ENCODE measurements at places on chromosomes 4 and X. TPM values are rescaled to one million over a fixed set of nuclear protein-coding genes. Genes with fewer than 3 reads are reported as not detected.
A peak's percentile ranks its signal among the peaks of the same experiment; 100 is the strongest.

Gene NPY2R
- total RNA-seq: 11.4 TPM

DNA sequence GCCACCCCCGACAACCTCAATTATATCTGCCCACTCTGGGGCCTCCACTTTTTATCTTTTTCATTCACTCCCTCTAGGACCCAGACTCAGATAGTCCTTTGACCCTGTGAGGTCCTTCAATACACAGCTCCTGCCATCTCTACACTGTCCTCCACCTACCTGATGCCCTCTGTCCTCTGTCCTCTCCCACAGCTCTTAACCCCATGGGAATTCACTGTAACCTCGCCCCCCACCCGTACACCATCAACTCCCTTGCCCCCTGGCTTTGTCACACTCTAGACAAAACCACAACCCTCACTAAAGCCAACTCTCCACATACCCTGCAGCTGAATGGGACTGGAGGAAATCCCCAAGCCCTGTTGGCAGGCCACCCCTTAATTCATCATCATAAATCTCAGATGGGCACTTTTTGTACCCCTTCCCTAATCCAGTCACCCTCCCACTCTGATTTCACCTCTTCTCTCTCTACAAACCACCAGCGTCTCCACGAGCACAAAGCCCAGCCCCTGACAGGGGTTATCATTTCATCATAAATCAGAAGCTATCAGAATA lies 52.3 kb upstream of the ENPP6 start:
- DNase-seq: no peak

Gene SMPX
- total RNA-seq: 1.0 TPM

DNA sequence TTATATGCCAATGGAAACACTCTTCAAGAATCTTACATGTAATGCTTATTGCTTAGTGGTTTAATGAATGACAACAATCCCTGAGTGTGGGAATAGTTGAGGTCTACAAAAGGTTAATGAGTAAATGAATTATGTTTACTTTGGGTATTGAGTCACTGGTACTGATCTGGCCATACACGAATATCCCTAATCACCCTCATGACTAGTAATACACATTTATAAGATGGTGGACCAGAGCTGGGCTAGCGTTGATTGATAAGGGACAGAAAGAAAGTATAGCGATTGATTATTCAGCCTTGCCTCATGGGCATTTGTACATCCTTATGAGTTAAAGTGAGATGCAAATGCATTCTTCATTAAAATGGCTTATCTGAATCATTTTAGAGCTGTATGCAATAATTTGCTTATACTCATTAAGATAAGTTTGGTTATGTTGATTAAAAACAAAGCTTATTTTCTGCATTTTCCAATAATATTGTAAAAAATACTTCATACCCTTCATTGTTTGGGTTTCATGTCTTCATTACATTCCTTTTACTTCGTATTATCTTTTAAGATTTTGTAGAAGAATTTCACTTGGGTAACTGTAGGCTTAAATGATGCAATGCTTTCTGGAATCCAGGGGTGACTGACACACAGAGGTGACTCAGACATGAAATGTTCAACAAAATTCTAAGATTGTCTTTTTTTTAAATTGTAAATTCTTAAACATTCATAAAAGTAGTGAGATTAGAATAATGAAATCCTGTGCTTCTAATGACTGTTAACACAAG lies 47.4 kb downstream of the FGF2 start:
- no peak for DNase-seq

DNA sequence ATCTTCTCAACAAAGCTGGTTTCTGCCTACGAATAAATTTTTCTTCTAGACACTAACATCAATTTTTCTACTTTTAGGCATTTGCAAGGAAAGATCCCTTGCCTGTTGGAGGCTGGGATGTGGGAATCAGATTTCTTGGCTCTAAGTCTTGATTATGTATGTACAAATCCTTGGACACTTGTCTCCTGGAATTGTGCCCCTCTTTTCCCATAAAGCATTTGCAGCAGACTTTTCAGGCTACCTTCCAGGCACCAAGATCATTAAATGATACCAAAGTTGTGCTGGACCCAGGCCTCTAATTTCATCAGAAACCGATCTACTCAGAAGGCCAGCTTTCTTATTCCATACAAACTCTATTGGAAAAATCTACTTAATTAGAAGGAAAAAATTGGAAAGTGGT lies 339.5 kb upstream of the DIPK2B start:
- DNase-seq: no peak

Gene MMAA
- 5.7 TPM for total RNA-seq

GRCh38 chr4:152805071-152805650 lies 25.4 kb downstream of the ARFIP1 start:
- DNase-seq: no peak

Gene C4orf51
- not detected for total RNA-seq

Gene NPY1R
- total RNA-seq: 46.8 TPM

DNA sequence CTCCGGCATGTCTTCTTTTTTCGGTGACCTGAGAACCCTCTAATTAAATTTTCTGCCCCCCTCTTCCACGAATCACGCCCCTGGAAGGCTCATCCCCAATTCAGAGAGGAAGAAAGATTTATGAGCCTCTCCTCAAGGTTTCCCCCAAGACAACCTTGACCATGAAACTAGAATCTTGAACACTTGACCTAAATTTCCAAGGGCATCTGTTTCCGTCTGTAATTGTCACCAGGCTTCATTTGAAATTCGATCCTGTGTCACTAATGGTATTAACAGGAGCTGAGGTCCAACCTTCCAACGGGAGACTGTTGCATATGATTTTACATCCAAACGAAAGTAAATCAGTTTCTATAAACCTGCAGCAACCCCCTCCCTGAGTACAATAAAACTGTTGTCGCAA lies 139.9 kb upstream of the ZIC3 start:
- no peak for DNase-seq

DNA sequence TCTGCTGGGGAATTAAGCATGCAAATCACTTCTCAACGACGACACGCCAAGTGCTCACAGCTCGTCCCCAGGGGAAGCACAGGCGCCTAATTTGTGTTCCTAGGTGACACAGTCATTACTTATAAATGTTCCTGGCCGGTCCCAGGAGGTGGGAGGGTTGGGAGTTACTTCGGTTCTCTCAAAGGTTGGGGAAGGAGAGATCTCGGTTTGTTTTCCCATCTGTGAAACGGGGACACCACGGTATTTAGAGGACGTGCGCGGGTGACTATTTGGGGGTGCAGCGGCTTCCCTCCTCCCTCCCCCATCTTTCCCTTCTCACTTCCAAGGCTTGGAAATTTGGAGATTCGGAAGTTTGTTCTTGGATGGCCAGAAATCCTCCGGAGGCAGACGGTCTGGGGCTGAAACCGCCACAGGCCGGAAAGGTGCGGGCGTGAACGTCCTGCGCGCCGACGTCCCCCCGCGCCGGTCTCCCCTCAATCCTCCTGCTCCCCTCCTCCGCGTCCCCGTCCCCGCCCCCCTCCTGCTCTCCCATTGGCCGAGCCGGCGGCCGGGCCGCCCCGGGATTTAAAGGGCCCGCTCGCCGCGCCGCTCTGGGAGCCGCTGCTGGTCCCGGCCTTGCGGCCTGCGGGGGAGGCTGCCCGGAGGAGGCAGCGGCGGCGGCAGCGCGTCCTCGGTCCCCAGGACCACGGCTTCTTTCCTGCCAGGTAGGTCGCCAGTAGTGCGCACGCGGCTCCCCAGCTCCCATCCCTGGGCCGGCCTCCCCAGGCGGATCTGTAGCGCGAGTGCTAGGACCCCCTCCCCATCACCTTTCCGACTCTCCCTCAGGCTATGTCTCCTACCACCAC lies at the start of gene PORCN:
TSS of gene PORCN (plus strand) at position 593 of the 845 bp plus-strand sequence. CDS start 829 bp downstream, outside the sequence.
- DNase-seq: peak; percentile 78

Gene MAGEC3
- total RNA-seq: not detected

Gene EFNB1
- 19.2 TPM for total RNA-seq

DNA sequence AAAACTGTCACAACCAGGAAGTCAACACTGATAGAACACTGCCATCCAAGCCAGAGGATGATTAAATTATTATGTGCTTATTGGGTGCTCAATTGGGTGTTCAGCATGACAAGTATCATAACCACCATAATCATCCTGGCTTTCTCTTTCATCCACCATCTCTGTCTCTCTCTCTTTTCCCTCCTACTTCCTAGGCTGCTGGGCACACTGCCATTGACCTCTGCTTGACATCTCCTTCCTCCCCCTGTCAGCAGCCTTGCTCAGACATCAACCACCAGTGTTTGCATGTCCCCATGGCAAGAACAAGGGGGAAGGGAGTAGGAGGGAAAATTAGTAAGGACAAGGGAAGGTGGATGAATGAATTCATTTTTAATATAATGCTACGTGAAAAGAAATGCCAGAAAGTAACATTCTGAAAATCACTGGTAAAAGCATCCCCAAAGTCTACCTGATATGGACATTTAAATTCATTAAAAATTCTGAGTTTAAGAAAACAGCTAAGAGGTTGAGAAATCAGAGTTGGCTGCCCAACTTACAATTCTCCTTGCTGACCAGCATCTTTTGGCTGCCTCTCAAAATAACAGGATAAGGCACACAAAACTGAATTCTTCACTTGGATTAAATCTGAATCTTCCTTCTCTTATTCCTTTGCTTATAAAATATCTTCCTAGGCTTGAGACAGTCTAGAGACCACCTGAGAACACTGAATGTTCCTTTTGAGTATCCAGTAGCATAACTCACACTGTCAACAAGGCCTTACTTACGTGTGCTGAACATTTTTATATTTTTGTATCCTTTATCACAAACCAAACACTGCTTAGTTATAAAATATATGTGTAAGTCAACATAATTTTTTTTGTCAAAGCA lies 48.5 kb downstream of the SNCA start:
- DNase-seq: no peak

GRCh38 chr4:41050880-41051775 lies 163.2 kb downstream of the APBB2 start:
- no peak for DNase-seq

Gene ADH1C
- 8.8 TPM for total RNA-seq

- no peak for DNase-seq
Observed at GRCh38 chrX:55143621-55144020, 54.8 kb downstream of the PAGE2 start.

GRCh38 chrX:119240356-119240755 lies 4.3 kb downstream of the PGRMC1 start:
- DNase-seq: no peak

- DNase-seq: no peak
Observed at GRCh38 chr4:5945171-5945570, 52.3 kb upstream of the CRMP1 start.

DNA sequence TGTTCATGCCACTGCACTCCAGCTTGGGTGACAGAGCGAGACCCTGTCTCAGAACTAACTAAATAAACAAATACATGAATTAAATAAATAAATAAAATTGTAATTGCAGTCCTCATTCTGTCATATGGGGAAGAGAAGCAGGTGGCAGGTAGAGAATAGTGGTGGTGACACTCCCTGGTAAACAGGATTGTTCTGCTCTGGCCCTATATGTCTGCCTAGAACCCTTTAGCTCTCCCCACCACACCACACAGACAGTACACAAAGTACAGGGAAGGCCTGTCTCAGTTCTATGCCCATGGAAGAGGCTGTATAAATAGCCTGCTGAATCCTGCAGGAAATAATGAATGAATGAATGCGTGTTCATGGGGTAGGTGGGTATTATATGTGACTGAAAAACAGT lies 117.7 kb downstream of the CEP135 start:
- no peak for DNase-seq

GRCh38 chr4:168759959-168760527 lies 250.0 kb downstream of the CBR4 start:
- no peak for DNase-seq

DNA sequence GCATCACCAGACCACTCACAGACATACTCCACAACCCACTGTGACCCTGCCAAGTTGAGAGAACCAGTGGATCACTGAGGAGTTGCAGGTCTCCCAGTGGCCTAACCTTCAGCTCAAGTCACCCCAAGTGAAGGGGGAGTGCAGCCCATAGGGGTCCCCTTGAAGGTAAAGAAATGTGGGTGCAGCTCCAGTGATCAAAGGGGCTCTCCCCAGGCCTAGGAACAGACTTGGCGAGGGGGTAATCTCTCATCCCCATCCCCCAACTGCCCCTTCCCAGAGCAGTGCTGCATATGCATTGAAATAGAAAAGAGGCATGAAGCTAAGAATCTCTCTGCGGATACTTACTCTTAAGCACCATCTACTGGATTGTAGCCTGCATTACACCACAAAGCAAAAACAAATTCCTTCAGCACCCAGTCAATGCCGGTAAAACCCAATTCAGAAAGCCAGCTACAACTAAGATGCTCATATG lies 27.0 kb downstream of the MAGEE1 start:
- no peak for DNase-seq

Gene PAGE2B
- total RNA-seq: not detected

DNA sequence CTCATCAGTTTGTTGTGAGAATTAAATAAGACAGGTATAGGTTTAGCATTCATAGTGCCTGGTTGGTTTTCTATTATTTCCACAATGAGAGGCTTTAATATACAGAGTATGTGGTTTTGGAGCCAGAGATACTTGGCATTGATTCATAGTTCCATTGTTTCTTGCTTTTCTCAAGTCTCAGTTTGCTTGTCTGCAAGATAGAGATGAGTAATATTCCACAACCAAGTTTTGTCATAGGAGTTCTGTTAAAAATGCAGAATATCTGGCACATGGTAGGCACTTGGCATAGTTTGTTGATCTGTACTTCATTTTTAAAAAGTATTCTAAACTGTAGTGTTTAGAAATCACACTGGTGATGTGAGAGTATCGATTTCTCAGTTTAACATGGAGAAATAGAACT lies 37.5 kb upstream of the EDA2R start:
- no peak for DNase-seq

Gene UBL4A
- 36.2 TPM for total RNA-seq

Gene SLC4A4
- total RNA-seq: 6.7 TPM

DNA sequence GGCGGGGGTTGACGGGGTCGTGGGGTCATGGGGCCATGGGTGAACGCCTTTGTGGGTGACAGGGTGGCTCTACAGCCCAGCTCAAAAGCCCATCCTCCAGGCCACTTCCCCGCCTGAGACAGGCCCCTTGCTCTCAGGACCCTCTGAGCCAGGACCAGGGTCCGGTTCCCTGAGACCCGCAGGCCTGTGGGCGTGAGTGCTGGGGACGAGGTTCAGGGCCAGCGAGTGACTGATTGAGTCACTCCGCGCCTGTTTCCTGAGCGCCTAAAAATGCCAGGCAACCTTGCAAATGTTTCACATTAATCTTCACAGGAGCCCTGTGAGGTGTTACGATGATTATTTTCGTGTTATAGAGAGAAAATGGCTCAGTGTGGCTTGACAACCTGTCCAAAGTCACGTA lies 97.8 kb downstream of the ZNF674 start:
- DNase-seq: no peak

- DNase-seq: no peak
Observed at GRCh38 chr4:10366628-10367027, 90.6 kb downstream of the ZNF518B start.

GRCh38 chr4:42985976-42986375 lies 93.5 kb downstream of the GRXCR1 start:
- DNase-seq: no peak

Gene NOX1
- total RNA-seq: not detected
